ENCODE measurements at places on chromosomes 2 and 18. TPM values are rescaled to one million over a fixed set of nuclear protein-coding genes. Genes with fewer than 3 reads are reported as not detected.

The GIGYF2 gene
- 41.3 TPM for total RNA-seq

The CHRNG gene
- not detected for total RNA-seq

The DNAH7 gene
- total RNA-seq = 1.9 TPM

- no peaks in the 10 kb centered on the region for H3K4me1 ChIP-seq
- DNase-seq = peak; percentile 32
- peaks cover 57% of the 10 kb centered on the region for H3K36me3 ChIP-seq
- H3K27me3 ChIP-seq = no peaks in the 10 kb centered on the region
- no peak overlapping the region for H3K4me3 ChIP-seq
Observed at GRCh38 chr2:20314562-20315501, 35.8 kb downstream of the PUM2 start.

- no peaks in the 10 kb centered on the region for H3K36me3 ChIP-seq
- no peaks in the 10 kb centered on the region for H3K27me3 ChIP-seq
- DNase-seq = peak; percentile 47
Observed at GRCh38 chr2:188668017-188668680, 306.0 kb upstream of the COL3A1 start.

- no peak overlapping the region for H3K4me3 ChIP-seq
- H3K4me1 ChIP-seq = no peaks in the 10 kb centered on the region
- no peak overlapping the region for H3K27ac ChIP-seq
- H3K27me3 ChIP-seq = no peaks in the 10 kb centered on the region
Observed at GRCh38 chr18:44887227-44887631, 206.5 kb downstream of the SETBP1 start.

- H3K4me1 ChIP-seq = no peaks in the 10 kb centered on the region
- DNase-seq = no peak
- no peak overlapping the region for H3K27ac ChIP-seq
- H3K36me3 ChIP-seq = no peaks in the 10 kb centered on the region
- H3K27me3 ChIP-seq = no peaks in the 10 kb centered on the region
- no peak overlapping the region for H3K4me3 ChIP-seq
Observed at GRCh38 chr2:70310899-70311298, 9.0 kb upstream of the FAM136A start.

Measured in PC-3 (cell line).